ENCODE measurements at places on chromosomes 3 and 15.
A peak's percentile ranks its signal among the peaks of the same experiment; 100 is the strongest.

GRCh38 chr3:159872374-159873109 lies 116.1 kb upstream of the IL12A start:
- peak; percentile 34 for DNase-seq

DNA sequence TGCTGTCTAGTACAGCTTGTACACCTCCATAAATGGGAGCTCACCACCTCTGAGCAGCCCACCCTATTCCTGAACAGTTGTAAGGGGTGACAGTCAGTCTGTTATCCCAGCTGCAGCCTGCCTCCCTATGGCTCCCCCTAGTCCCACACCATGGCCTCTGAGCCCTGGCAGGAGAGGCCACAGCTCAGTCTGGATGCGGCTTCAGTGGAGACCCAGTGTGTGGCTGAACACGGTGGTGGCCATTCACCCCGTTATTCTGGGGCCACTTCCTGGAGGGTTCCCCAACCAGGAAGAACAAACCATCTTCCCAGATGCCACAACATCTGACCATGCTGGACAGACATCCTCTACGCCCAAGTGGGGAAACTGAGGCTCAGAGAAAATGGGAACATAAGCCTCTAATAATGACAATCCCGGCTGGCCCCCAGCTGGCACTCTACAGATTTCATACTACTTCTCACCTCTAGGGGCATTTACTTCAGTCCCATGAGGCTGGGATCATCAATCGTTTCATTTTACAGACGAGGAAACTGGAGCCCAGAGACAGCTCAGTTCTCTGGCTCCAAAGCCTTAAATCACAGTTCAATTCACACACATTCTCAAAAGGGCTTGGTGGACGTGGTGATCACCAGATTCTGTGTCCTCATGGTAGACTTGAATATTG lies 9.2 kb upstream of the GRIP2 start:
- DNase-seq: no peak

- DNase-seq: no peak
These were observed 363.2 kb downstream of the NAALADL2 start for GRCh38 chr3:175222356-175222755.

- DNase-seq: no peak
These were observed 420.1 kb downstream of the EDEM1 start for GRCh38 chr3:5607581-5607980.
